Frontal cortex (tissue), 4 donors: ENCODE measurements at places on chromosomes 7 and 10.

GRCh38 chr10:33332183-33333065, 2.0 kb downstream of the NRP1 start:
- DNase-seq: no peak

DNA sequence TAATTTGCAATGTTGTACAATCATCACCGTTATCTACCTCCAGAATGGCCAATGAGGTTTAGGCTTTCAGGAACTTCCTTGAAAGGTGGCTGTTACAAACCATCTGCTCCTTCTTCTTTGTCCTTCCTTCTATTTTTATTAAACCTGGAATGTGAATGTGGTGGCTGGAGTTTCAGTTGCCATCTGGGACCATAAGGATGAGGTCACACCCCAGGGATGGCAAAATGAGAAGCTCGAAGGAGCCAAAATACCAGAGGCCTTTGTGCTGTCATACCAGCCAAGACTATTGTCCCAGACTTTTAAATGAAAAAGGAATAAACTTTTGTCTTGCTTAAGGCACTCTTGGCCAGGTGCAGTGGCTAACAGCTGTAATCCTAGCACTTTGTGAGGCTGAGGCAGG, 30.9 kb upstream of the LMTK2 start:
- no peak for DNase-seq

DNA sequence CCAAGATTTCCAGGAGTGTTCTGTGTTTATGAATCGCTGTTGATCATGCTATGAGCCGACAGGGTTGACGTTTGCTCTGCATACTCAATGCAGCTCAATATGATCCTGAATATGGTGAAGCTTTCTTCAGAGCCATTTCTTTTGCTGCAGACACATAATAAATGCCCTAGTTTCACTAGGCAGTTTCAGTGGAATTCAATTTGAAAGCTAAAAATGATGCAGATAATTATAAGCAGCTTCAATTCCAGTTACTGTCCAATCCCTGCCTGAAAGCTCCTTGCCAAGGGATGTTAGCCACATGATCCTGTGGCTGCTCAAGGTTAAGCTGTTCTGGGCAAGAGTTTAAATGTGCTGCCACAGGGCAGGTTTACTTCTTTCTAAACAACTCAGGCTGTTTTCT, 805.6 kb downstream of the NRG3 start:
- no peak for DNase-seq

GRCh38 chr7:13017333-13017857, 330.0 kb downstream of the ARL4A start:
- peak; percentile 8 for DNase-seq

- peak; percentile 44 for DNase-seq
These were observed 662 bp downstream of the NRCAM start for GRCh38 chr7:108455551-108455997.

DNA sequence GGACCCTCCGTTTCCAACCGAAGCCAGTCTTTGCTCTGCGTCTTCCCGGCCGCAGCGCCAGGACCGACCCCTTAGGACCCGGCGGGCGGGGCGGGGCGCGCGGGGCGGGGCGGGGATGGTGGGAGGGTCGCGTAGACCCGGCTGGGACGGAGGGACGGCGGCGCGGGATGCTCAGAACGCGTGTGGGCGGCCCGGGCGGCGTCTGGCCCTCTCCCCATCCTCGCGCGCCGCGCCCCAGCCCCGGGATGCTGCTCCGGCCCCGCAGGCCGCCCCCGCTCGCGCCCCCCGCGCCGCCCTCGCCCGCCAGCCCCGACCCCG, at the start of gene UTF1:
Gene UTF1, plus strand, starts transcription at position 174 of the 318 bp plus-strand sequence. Its CDS starts 72 bp downstream, at position 246.
- DNase-seq: no peak

DNA sequence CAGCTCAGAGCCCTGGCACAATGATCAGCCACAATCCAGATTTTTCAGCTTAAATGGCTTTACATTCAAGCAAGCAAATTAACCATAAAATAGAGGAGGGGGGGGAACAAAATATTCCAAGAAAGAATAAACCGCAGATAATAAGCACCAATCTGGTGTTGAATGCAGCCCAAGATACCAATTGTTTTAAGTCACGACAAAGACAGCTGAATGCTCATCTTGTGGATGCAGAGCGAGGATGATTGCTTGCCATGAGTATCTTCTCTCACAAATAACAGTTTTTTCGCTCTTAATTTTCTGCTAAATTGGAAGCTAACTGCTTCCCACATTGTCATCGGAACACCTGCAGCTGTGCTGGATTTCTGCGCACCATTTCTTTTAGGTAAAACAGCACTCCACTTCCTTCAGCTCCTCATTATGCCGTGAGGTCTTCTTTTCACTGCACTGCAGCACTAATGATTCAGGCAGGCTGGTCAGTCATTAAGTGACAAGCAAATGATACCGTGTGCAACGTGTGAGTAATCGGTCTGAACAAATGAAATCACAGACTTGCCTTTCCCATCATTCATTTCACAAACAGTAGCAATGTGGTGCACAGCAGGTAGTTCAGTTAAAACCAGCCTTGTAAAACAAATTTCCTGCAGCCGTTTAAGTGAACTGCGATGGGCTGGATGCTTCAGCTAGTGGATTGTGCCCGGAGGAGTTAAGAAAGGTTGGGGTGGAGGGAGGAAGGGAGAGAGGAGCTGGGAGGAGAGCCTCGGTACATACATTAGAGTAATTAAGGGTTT, 106.4 kb upstream of the CDCA7L start:
- no peak for DNase-seq

DNA sequence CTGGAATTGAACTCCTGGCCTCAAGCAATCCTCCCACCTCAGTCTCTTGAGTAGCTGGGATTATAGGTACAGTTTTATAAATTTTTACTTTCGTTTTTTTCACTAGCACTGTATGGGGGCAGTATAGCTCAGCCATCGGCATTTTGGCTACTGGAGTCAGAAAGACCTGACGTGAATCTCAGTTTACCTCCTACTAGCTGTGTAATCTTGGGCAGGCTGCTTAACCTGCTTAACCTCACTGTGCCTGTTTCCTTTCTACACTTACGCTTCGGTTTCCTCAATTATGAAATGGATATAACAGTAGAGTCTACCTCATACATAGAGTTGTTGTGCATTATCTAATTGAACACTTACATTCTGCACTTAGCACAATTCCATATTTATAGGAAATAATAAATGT, 16.7 kb downstream of the STN1 start:
- DNase-seq: no peak

DNA sequence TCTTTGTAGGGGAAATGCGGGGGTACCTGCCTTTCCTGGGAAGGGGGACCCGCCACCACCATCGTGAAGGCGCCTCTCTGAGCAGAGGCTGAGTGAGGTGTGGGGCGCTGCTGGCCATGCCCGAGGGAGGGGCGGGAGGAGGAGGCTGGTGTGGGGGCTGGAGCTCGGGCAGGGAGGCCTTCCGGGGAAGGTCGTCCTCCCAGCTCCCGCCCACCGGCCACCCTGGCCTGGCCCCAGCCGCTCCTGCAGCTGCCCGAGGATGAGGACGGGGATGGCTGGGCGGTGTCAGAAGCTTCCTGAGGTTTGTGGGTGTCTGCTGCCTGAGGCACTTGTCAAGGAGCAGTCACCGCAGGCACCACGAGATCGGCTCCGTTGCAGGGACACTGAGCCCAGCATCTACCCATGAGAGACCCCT, 11.4 kb downstream of the PWWP2B start:
- DNase-seq: no peak

- DNase-seq: peak; percentile 63
These were observed 130.8 kb downstream of the SORBS1 start for GRCh38 chr10:95430231-95430951.

GRCh38 chr7:29854257-29854938, 48.1 kb downstream of the WIPF3 start:
- DNase-seq: no peak

DNA sequence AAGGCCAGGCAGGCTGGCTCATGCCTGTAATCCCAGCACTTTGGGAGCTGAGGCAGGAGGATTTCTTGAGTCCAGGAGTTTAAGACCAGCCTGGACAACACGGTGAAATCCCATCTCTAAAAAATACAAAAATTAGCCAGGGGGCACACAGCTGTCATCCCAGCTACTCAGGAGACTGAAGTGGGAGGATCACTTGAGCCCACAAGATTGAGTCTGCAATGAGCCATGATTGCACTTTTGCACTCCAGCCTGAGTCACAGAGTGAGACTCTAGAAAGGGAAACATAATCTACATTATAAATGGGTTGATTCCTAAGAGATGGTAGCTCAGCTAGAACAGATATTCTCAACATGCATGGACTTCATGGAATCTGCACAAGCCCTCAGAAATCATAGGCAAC, 6.3 kb upstream of the LIPF start:
- no peak for DNase-seq

GRCh38 chr10:12758271-12758670, 243.2 kb downstream of the CCDC3 start:
- DNase-seq: no peak

- DNase-seq: no peak
These were observed 349.1 kb upstream of the PODXL start for GRCh38 chr7:131905471-131905973.

GRCh38 chr10:3239066-3239919, 66.7 kb upstream of the PITRM1 start:
- peak; percentile 40 for DNase-seq

GRCh38 chr7:141704741-141705140, 2.8 kb upstream of the DENND11 start:
- DNase-seq: no peak

- DNase-seq: no peak
These were observed 5.6 kb downstream of the IL2RA start for GRCh38 chr10:6056411-6057135.

GRCh38 chr7:13072014-13072413, 384.6 kb downstream of the ARL4A start:
- DNase-seq: no peak

- DNase-seq: no peak
These were observed 24.6 kb upstream of the ASL start for GRCh38 chr7:66050990-66051448.

DNA sequence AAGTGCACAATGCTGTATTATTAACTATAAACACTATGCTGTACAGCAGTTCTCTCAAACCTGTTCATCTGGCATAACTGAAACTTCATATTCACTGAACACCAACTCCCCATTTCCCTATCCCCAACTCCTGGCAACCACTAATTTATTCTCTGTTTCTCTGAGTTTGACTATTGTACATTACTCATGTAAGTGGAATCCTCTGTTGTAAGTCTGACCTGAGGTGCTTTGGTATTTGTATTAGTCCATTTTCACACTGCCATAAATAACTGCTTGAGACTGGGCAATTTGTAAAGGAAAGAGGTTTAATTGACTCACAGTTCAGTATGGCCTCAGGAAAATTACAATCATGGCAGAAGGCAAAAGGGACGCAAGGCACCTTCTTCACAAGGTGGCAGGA, 266.3 kb downstream of the PPP1R3A start:
- DNase-seq: no peak

DNA sequence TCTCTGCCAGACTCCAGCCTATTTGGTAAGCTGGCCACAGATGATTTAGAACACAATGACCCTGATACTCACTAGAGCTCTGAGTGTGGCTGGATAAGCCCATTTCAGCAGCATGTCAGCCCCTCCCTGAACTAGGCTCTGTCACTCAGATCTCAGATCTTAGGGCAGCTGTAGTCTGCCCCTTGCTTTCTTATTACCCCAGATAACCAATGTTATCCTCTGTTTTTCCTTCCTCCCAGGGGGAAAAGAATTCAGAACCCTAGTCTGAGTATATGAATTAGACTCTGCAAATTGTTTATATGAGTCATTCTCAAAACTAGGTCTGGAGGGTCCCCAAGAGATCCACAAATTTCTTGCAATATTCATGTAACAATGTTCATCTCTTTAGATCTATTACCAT, 286.2 kb downstream of the KCNMA1 start:
- no peak for DNase-seq

DNA sequence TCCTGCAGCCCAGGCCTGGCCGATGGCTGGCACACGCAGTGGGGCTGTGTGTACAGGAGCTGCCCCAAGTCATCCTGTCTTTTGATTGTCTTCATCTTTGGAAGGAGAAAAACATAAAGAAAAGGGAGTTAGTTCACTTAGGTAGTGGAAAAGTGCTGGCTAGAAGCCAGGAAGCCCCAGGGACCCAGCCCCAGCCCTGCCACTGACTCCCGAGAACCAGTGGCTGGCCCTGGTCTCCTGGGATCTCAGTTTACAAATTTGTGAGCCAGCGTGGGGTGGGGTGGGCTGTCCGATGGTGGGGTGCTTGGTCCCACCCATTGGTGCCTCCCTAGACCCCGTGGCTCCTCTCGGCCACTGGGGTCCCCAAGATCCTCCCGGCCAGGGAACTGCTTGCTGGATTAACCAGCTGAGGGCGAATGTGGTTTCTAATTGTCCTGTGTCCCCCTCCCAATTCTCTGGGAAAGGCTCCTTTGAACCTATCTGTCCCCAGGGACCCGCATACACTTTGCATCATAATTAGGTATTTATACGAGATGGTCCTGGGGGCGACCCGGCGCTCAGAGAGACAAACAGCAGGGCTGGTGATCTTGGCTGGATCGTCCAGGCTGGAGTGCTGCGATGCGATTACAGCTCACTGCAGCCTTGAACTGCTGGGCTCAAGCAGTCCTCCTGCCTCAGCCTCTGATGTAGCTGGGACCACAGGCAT, 16.3 kb upstream of the CHST12 start:
- DNase-seq: no peak

DNA sequence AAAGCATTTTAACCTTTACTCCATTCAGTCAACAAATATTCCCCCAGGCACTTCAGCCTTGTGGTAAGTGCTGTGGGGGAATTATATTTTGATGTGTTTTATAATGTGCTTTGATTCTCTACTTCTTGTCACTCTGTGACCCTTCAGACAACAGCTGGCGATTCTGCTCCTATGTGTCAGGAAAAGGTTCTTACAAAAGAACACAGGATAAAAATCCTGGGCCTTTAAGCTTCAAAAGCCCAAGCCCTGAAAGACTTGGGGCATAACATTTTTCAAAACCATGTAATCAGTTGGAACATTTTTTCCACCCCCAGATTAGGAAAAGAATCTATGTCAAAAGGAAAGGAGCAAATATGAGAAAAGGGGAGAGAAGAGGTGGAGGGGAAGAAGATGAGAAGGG, 37.8 kb upstream of the LRRC17 start:
- no peak for DNase-seq

GRCh38 chr10:30048768-30049517, 10.4 kb downstream of the JCAD start:
- no peak for DNase-seq

- DNase-seq: no peak
These were observed 70.9 kb downstream of the CDK1 start for GRCh38 chr10:60849217-60849616.

- DNase-seq: no peak
These were observed 1.2 kb upstream of the MAP3K8 start for GRCh38 chr10:30432622-30433305.

GRCh38 chr10:131475803-131476202, 164.3 kb upstream of the TCERG1L start:
- no peak for DNase-seq

DNA sequence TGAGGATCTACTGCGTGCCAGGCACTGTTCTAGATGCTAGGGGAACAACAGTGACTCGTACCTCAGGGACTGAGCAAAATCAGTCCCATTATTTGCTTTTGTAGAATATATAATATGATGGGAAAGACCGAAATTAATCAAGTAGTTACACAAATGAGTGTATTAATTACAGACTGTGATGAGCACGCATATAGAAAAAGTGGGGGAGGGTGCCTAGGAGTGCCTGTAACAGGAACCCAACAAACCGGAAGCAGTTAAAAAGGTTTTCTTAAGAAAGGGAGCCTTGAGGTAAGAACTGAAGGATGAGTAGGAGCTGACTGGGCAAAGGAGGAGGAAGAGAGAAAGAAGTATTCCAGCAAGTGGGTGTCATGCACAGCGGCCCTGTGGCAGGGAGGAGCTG, 28.2 kb upstream of the IL6 start:
- DNase-seq: no peak
